Psoas muscle (tissue), 8 donors: ENCODE measurements at places on chromosomes 7 and 10. TPM values are rescaled to one million over a fixed set of nuclear protein-coding genes. Genes with fewer than 3 reads are reported as not detected.

The INMT gene
- total RNA-seq, result 2.3 TPM

The C10orf71 gene
- 142 TPM for total RNA-seq

The STOX1 gene
- total RNA-seq, result 1.8 TPM

GRCh38 chr7:8296362-8296659, 34.3 kb upstream of the ICA1 start:
- DNase-seq, result no peak

GRCh38 chr10:77034795-77035194, 602.8 kb downstream of the KCNMA1 start:
- DNase-seq, result no peak

DNA sequence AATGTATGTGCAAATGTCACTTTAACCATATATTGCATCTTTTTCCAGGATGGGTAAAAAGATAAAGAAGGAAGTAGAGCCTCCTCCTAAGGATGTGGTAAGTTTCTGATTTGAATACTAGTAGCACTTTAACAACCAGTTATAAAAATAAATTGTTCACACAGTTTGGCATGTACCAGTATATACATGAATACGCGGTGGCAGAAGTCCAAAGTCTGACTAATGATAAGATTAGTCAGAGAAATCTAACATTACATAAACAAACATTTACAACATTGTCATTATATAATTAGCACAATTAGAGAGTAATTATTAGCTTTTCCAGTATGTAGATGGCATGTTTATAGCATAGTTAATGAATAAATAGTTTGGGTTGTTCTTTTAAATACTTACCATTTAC, 4.1 kb downstream of the ARMC3 start:
- DNase-seq, result no peak

DNA sequence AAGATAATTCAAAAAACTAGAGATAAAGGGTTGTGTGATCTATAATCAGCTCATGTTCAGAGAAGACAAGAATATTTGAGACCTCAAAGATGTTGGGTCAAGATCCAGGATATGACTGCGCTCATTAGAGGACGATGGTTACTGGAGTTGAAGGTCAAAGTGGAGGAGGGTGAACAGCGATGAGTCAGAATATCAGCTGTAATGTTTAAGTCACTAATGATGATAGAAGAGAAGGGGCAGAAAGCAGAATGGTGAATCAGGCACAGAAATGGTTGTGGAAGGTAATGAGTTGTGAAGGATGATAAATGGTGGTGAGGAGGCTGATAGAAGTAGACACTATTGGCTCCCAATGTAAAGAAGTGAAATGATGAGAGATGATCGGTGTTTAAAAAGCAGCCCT, 540.3 kb downstream of the INHBA start:
- DNase-seq, result no peak
